ENCODE measurements at places on chromosomes 12 and 14.

DNA sequence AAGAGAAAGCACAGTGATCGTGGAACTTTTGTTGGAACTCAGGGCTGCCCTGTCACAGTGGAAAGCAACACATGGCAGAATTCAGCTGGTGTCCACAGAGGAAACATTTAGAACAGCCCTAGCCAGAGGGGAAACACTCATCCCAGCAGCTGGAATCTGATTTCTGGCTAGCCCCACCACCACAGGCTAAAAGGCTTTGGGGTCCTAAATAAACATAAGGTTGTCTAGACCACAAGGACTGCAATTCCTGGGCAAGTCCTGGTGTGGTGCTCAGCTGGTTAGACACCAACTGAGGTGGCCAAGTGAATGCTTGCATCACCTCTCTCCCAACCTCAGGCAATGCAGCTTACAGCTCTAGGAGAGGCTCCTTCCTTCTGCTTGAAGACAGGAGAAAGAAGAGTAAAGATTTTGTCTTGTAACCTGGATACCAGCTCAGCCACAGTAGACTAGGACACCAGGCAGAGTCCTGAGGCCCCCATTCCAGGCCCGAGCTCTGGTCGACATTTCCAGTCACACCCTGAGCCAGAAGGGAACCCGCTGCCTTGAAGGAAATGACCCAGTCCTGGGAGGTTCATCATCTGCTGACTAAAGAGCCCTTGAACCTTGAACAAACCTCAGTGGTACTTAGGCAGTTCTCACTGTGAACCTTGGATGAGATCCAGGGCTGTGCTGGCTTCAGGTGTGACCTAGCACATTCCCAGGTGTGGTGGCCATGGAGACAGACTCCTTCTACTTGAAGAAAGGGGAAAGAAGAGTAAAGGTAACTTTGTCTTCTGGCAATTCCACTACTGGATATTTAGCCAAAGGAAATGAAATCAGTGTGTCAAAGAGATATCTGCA, 85.4 kb upstream of the PLXNC1 start:
- no peak for DNase-seq

GRCh38 chr12:118850244-118850825, 131.0 kb upstream of the SRRM4 start:
- no peak for DNase-seq

DNA sequence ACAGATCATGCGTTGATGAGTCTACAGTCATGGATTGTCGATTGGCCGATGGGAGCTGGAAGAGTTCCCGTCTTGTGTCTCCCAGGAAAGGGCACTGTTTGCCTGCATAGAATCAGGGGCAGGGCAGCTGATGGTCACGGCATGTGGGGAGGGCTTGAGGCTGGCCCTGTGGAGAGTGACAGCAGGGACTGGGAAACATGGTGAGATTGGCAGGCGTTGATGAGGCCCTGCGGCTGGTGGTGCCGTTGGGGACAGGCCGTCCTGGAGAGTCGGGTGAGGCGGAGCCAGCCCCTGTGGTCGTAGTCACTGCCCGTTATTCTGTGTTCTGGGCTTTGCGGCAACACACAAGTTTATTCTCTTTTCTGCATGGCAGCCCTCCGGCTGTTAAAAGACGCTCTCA, 52.9 kb downstream of the TECPR2 start:
- DNase-seq, result no peak

DNA sequence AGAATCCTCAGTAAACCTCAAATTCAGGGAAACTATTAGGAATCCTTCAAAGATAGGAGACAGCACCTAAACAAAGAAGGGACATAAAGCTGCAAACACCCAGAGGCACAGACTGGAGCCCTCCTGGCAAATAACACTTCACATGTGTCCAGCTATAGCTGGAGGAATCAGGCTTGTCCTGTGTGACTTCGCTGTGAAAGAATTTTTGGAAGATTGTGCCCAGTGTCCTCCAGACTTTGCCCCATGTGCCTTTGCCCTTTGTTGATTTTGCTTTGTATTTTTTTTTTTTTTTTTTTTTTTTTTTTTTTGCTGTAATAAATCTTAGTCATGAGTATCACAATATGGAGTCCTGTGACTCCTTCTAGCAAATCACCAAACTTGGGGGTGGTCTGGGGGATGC, 136.8 kb downstream of the KCNH5 start:
- DNase-seq, result no peak

DNA sequence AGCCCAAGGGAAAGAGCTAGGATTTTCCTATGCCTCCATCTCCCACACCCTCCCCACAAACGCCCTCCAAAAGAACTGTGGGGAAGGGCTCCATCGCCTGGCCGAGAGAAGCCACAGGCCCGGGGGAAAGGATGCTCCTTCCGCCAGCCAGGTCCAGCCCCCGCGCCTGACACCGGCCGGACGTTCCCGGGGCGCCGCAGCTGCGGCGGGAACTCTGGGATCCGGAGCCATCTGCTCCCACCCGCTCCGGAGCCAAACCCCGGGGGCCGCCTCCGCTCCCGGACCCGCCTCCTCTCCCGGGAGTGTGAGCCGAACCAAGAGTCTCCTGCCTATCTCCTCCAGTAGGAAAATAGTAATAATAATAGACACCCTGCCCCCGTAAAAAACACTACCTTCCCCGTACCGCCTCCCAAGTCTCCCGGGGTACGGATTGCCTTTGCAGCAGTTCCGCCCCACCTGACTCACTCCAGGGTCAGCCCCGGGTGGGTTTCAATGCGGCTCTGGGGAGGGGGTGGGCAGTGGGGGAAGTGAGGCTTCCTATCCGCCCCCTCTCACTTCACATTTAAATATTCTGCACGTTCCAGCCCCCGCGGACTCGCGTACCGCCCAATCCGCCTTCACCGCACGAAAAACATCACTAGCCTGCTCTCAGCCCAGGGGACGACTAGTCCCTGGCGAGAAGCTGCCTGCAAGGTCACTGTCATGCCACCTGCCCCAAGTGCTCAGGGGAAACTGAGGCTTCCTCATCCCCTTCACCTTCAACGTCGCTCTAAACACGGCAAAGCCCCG, 2.4 kb downstream of the AGAP2 start:
- DNase-seq, result no peak

DNA sequence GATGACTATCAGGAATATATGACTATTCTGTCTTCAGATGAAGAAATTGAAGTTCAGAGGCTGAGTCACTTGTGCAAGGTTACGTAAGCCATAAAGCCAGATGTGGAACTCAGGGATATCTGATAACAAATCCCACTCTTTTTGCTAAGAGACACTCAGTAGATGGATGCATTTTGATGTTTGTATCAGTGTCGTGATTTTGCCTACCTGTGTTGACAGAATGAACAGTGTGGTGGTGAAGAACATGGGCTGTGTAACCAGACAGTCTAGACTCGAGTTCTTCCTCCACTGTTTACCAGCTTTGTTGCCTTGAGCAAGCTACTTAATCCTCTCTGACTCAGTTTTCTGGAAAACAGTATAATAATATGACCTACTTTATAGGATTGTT, 93.9 kb downstream of the DAAM1 start:
- DNase-seq, result no peak

GRCh38 chr12:91040096-91040755, 17.6 kb downstream of the KERA start:
- no peak for DNase-seq

- peak; percentile 5 for DNase-seq
These were observed 376 bp downstream of the INSM2 start for GRCh38 chr14:35534208-35534872.

DNA sequence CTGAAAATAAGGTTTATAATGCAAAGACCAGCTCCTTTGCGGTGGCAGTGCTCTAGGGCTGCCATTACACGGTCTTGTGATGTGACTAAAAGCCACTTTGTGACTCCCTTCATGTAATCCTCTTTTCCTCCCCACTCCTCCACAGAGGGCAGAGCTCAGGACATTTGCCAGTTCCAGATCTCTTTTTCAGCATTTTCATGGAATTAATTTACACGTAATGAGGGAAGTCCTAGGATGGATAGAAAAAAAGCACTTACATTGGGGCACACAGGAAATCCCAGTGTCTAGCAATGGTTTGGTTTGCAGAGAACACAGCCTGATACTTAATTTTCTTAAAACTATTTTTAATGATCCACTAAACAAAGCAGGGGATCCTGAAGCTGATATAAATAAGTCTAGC, 17.5 kb upstream of the ATF1 start:
- no peak for DNase-seq

- no peak for DNase-seq
These were observed 3.8 kb downstream of the MCRS1 start for GRCh38 chr12:49563951-49564685.

- no peak for DNase-seq
These were observed 69.9 kb upstream of the C14orf180 start for GRCh38 chr14:104509673-104510072.

GRCh38 chr12:49979016-49979586, 6.4 kb downstream of the AQP6 start:
- no peak for DNase-seq

GRCh38 chr14:81537193-81537592, 3.5 kb upstream of the SEL1L start:
- DNase-seq, result no peak

- DNase-seq, result no peak
These were observed 24.2 kb upstream of the INF2 start for GRCh38 chr14:104665114-104665656.

- no peak for DNase-seq
These were observed 63.9 kb downstream of the AACS start for GRCh38 chr12:125129179-125129571.

GRCh38 chr12:54622463-54623183, 12.1 kb downstream of the LACRT start:
- no peak for DNase-seq
